ENCODE measurements at places on chromosomes 1 and 21.
A peak's percentile ranks its signal among the peaks of the same experiment; 100 is the strongest.

DNA sequence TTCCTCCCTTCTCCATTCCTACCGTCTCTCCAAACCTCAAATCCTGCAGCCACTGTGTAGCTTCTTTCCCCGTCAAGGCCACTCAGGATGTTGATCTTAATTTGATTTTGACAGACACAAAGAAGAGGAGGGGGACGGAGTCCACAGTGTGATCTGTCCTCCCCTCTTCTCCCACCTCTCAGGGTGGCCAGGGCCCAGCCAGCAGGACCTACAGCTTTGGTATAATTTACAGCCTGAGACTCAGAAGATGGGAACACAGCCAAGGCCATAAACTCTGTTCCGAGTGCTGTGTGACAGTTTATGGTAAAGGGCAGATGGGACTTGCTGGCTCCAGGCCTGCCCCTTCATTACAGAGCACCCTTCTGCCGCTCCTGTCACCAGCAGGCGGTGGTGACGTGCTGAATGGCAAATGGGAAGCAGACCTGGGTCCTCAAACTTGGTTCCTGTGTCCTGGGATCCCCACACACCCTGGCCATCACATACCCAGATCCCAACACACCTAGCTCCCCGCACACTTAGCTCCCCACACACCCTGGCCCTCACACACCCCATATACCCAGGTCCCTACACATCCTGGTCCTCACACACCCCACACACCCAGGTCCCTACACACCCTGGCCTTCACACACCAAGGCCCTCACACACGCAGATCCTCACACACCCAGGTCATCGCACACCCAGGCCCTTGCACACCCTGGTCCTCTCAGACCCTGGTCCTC, 71.6 kb downstream of the CD2 start:
- DNase-seq = no peak

- peak; percentile 55 for DNase-seq
These were observed 689 bp upstream of the GPR137B start for GRCh38 chr1:236141447-236142252.

GRCh38 chr1:28915031-28915895, 894 bp downstream of the EPB41 start:
- no peak for DNase-seq

DNA sequence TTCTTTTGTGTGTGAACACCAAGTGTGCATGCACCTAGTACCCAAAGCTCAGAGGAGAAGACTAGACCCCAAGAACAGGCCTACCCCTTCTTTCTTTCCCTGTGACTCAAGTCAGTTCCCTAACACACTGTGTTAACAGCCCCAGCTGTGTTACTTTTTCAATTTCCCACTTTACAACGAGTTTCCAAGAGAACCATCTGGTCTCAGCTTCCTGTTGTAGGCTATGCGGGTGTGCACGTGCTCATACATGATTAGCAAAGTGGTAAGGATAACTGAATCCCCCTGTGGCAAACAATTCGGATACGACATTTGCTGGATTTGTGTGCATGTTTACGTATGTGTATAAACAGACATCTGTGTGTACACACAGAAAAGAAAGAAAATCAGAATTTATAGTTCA, 17.9 kb downstream of the IFNAR2 start:
- no peak for DNase-seq

DNA sequence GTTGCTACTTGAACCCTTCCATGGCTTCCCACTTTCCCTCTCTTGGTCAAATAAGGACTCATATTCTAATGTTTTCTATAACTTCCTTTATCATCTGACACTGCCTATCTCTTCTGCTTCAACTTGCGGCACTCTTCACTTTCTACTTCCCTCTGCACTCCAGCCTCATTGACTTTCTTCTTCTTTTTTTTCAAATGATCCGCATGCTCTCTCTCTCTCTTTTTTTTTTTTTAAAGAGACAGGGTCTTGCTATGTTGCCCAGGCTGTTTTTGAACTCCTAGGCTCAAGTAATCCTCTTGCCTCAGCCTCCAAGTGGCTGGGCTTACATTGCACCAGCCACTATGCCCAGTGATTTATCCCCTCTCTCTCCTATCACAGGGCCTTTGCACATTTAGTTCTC, 7.3 kb upstream of the IL10 start:
- DNase-seq = no peak

- no peak for DNase-seq
These were observed 519.5 kb upstream of the CAMK1G start for GRCh38 chr1:209063767-209064659.

GRCh38 chr21:33896691-33897090, 18.9 kb downstream of the ATP5PO start:
- no peak for DNase-seq

DNA sequence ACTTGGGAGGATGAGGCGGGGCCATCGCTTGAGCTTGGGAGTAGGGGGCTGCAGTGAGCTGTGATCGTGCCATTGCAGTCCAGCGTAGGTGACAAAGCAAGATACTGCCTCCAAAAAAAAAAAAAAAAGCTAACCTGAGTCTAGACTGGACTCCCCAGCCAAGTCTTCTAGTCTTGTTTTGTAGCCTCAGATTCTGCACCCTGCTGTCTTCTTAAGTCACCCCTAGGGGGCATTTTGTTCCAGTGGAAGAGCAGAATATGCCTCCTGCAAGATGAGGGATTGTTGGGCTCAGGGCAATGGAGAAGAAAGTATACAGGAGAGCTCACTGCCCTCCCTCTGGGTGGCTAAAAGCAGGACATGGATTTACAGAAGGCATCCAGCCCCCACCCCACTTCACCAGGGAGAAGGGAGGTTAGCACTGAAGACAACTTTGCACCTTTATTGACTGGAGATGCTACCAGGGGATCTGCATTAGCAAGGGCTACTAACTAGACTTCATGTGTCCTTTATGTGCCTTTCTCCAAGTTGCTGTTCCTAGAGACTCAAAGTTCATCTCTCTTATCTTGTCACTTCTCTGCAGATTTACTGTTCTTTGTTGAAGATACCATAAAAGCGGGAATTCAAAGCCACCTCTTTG, 15.3 kb upstream of the RNF187 start:
- DNase-seq = peak; percentile 64

GRCh38 chr1:218848009-218848408, 325.7 kb upstream of the LYPLAL1 start:
- DNase-seq = no peak

GRCh38 chr1:174913225-174913903, 86.4 kb upstream of the CACYBP start:
- DNase-seq = no peak

GRCh38 chr21:31034378-31034777, 3.9 kb downstream of the KRTAP19-8 start:
- DNase-seq = no peak

GRCh38 chr1:27042670-27043069, 30.0 kb upstream of the TENT5B start:
- no peak for DNase-seq

DNA sequence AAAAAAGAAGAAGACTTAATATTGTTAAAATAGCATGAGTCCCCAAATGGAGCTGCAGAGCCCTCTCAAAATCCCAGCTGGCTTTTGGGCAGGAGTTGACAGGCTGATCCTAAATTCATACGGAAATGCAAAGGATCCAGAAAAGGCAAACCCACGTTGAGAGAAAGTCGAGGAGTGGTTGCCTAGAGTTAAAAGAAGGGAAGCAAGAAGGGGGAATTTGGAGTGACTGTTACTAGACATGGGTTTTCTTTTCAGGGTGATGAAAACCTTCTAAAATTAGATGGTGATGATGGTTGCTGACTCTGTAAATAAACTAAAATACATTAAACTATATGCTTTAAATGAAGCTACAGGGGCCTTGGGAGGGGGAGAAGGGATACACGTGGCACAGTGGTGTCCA, 1.6 kb downstream of the DNMT3L start:
- no peak for DNase-seq

DNA sequence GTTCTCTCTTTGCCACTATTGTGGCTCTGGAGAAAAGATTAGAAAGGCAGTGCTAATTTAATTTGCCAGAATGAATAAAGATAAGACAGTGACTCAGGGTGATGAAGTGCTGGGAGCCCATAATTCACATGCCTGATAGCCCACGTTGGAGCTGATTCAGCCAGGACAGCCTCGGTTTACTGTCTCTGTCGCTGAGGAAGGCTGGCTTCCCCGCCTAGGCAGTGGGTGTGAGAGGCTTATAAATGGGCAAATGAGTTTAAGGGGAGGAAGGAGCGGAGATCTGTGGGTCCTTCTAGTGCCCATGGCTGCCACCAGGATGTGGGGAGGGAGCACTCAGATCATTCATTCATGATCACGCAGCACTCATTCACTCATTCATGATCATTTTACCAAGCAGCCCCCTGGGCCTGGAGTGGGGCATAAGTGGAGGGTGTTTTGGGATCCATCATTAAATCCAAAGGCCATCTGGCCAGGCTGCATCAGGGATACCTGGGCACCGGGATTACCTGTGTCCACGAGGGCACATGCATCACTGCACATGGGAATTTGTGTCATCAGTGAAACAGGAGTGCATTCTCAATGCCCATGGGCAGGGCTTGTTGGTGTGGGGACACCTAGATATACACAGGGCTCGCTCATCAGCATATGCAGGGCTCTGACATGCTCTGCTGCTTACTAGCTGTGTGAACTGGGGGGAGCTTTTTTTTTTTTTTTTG, 315.4 kb downstream of the MATN1 start:
- no peak for DNase-seq

DNA sequence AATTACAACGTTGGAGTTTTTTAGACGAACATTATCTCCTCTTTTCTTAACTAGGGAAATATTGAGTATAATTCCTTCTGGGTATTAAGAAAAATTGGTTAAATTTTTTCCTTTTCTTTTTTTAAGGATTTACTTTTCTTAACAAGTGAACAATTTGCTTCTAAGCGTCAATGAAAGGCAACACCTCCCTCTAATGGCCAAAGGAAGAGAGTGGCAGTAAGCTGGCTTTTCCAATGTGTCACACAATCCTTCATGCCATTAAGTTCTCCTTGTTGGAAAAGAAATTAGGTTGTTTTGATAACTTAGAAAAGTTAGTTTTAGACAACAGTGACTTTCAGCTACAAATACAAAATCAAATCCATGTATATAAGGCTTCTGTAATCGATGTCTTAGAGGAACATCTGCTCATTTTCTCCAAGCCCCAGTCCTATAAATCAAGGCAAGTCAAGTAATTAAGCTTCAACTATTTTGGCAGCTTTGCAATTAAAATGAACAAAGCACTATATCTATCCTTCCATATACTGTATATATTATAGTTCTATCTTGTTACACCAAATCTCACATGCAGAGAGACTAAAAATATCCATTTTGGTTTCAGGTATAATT, 62.8 kb downstream of the EDEM3 start:
- DNase-seq = peak; percentile 14

GRCh38 chr21:33125680-33126375, 55.9 kb downstream of the OLIG1 start:
- DNase-seq = peak; percentile 10

- no peak for DNase-seq
These were observed 22.5 kb upstream of the MORC3 start for GRCh38 chr21:36297406-36297937.

- DNase-seq = no peak
These were observed 3.2 kb downstream of the DENND1B start for GRCh38 chr1:197771904-197772556.

DNA sequence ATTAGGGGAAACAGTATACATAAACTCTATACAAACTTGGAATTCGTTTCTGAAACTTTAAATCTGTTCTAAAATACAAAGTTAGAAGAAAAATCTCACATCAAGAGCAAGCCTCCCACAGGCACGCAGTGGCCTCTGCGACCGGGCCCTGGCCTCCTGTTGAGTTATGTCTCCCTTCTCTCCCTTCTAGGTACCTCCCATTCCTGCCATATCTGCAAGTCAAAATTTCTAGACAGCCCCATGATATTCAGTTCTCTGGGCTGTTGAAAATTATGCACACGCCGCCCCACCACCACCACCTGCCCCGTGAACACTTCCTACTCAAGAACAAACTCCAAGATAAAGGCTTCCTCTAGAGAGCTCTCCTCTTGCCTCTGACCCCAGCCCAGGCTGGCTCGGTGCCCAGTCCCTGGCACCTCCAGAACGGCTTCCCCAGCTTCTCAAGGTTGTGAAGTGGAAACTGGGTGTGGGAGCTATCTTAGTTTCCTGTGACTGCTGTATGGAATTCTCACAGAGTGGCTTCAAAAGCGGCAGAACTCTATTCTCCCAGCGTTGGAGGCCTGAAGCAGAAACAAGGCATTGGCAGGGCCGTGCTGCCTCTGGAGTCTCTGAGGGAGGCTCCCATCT, 37.7 kb upstream of the LRP8 start:
- no peak for DNase-seq
